ENCODE measurements at places on chromosomes 1 and 21.
A peak's percentile ranks its signal among the peaks of the same experiment; 100 is the strongest.

GRCh38 chr1:35269201-35269988 is 886 bp downstream of the ZMYM4 start:
- peak; percentile 36 for DNase-seq

- peak; percentile 36 for DNase-seq
Observed at GRCh38 chr1:111990026-111990877, 784 bp upstream of the KCND3 start.

GRCh38 chr1:74571493-74571800 is 59.0 kb upstream of the LRRC53 start:
- DNase-seq = no peak

- DNase-seq = no peak
Observed at GRCh38 chr1:156814571-156815260, 1.9 kb downstream of the SH2D2A start.

GRCh38 chr1:67535474-67535873 is 105.3 kb upstream of the SERBP1 start:
- DNase-seq = peak; percentile 59

- no peak for DNase-seq
Observed at GRCh38 chr1:27345272-27345671, 3.5 kb downstream of the SYTL1 start.

GRCh38 chr1:71586030-71586429 is 505.2 kb upstream of the ZRANB2 start:
- no peak for DNase-seq

GRCh38 chr1:167674156-167674555 is 44.1 kb downstream of the RCSD1 start:
- DNase-seq = no peak

GRCh38 chr1:67188137-67188536 is 21.9 kb downstream of the IL23R start:
- no peak for DNase-seq

GRCh38 chr1:66359815-66360214 is 174.1 kb upstream of the SGIP1 start:
- DNase-seq = no peak

GRCh38 chr1:231337043-231337471 is 595 bp downstream of the EXOC8 start:
- DNase-seq = no peak

- no peak for DNase-seq
Observed at GRCh38 chr1:109719337-109719837, 7.3 kb downstream of the GSTM5 start.

DNA sequence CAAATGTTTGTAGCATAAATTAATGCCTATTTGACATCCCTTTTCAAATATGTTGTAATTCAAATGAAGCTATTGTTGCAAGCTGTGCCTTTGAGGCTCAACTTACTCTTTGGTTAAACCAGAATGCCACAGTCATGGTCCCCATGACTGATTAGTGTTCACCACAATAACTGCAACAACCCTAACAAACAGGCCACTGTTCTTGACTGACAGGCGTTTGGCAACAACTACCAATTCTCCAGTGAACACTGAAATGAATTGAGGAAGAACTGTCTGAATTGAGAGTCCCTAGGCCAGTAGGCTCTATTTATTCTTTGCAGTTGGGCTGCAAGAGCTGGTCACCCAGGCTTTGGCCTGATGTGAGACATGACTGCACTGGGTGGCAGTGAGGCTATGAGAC is 6.6 kb upstream of the TMEM167B start:
- no peak for DNase-seq

DNA sequence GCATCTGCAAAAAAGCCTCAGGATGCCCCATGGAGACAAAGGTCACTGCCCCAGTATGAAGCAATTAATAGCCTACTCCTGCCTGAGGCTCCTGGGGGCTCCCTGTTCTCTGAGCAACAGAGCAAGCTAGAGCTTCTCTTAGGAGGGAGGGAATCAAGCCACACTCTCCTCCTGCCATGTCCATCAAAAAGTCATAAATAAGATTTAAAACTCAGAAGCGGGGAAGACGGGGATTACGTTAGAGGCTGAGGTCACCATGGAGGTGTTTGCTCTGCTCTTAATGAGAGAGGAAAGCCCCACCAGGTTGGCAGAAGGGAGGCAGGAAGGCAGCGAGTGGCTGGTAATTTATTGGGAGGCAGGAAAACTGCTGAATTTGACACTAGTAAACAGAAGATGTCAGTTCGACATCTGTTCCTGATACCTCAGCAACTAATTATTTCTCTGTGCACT is 98.4 kb upstream of the TNR start:
- no peak for DNase-seq

DNA sequence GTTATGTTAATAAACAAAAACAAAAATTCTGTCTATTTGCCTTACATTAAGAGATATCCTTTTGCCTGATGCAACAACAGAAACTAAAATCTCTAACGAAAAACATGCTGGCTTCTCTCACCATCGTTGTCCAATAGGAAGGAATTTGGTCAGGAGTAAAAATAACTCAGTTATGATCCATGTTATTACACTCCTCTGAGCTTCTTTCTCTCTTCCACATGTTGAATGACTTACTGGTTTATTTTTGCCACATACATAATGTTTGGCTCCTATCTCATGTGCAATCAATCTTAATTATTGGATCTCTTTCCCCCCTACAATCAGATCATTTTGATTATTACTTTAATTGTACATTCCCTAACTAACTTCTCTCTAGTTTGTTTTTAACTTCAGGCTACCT is 688.4 kb downstream of the USP25 start:
- DNase-seq = no peak

DNA sequence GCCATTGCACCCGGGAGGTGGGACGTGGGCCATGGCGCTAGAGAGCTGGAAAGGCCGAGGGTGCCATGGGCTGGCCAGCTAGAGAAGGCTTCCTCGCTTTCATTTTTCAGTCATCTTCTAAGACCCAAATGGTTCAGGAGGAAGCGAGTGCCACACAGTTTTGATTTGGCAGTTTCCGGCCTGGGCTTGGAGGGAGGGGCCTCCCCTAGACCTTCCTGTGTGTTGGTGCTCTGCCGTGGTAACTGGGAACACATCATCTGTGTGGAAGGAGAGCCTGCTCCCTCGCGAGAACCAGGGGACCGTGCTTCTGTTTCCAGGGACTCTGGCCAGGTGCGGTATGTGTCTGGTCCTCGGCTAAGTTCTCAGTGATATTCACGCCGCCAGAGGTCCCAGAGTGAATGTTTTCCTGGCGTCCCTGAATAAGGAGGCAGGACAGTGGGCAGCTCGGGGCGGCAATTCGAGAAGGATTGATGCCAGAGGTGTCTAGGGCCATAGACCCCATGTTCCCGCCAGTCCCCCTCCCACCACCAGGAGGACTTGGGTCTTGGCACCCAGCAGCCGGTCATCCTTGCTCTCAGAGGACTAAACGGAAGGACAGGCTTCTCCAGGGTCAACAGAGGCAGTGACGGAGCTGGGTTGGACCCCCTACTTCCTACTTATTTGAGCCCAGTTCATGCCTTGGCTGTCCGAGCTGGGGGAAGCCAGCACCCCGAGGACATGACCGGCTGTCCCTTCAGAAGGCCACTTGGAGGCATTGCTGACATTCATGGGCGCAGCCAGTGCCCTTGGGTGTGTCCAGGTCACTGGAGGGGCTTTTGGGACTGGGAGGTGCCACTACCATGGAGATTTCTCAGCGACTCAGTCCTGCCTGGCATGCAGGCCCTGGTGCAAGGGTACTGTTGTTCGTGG is 2.7 kb upstream of the NPHP4 start:
- peak; percentile 68 for DNase-seq

- no peak for DNase-seq
Observed at GRCh38 chr21:32459972-32460371, 47.5 kb downstream of the EVA1C start.

- DNase-seq = no peak
Observed at GRCh38 chr1:173802961-173803360, 21.5 kb upstream of the DARS2 start.

DNA sequence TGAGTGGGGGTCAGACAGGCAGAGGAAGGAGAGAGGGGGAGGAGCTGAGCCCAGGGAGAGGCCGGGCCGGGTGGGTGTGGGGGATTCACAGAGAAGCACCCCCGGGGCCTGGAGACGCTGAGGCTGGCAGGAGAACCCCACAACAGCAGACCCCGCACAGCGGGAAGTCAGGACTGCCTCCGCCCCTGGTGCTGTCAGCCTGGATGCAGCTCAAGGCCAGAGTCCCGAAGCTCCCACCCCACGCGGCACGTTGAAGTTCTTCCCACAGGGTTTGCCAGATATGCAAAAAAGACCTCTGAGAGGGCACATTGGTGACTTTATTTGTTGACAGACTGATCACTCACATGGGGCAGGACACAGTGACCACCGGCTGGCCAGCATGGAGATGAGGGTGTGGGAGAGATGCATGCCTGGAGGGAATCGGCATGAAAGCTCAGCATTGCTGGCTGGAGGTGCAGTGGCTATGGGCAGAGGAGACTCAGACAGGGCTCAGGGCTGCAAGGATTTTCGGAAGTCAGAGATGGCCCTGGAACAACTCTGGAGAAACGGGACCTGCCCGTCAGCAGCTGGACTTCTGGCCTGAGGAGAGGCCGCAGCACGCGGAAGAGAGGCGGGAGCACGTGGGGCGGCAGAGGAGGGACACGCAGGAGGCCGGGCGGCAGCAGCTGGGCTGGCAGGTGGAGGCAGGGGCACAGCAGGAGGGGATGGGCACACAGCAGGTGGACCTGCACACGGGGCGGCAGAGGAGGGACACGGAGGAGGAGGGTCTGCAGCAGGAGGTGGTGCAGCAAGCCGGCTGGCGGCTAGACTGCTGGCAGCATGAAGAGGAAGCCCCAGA is 885 bp downstream of the KRTAP10-3 start:
- DNase-seq = no peak

DNA sequence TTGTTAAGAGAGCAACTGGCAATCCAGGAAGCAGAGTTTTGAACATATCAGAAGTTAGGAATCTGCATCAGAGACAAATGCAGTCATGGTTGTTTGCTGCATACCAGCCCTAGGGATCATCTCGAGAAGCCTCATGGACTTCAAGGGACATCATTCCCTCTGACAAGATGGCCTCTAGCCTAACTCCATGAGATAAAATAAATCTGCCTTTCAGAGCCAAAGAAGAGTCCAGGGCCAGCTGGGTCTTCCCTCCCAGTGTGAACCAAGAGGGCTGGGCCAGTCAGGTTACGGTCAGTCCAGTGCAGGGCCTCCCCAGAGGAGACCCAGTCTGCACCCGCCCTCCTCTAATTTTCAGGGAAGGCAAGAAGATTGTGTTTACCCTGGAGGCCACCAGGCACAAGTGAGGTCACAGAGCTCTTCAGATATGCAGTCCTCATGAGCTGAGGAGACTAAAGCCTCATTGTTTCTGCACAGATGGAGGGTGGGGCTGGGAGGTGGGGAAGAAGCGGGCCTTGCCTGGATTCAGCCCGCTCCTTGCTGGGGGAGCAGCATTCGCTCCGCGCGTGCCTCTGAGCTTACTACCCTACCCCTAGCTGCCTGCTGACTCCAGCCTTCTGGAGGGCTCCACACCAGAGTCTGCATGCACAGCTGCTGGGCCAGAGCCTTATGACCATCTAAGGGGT is 52.8 kb downstream of the CAPN2 start:
- DNase-seq = no peak
